ENCODE measurements at places on chromosomes 3 and 15. TPM values are rescaled to one million over a fixed set of nuclear protein-coding genes. Genes with fewer than 3 reads are reported as not detected.

The TMEM207 gene
- not detected for total RNA-seq

- DNase-seq, result no peak
Measured at GRCh38 chr15:57329582-57330367, 46.5 kb upstream of the CGNL1 start.

GRCh38 chr3:156445117-156446090 is 109.5 kb downstream of the SSR3 start:
- DNase-seq, result no peak

GRCh38 chr15:26179906-26180305 is 316.8 kb upstream of the ATP10A start:
- DNase-seq, result no peak

The NRROS gene
- total RNA-seq, result 1.7 TPM

The FETUB gene
- total RNA-seq, result 49.9 TPM

DNA sequence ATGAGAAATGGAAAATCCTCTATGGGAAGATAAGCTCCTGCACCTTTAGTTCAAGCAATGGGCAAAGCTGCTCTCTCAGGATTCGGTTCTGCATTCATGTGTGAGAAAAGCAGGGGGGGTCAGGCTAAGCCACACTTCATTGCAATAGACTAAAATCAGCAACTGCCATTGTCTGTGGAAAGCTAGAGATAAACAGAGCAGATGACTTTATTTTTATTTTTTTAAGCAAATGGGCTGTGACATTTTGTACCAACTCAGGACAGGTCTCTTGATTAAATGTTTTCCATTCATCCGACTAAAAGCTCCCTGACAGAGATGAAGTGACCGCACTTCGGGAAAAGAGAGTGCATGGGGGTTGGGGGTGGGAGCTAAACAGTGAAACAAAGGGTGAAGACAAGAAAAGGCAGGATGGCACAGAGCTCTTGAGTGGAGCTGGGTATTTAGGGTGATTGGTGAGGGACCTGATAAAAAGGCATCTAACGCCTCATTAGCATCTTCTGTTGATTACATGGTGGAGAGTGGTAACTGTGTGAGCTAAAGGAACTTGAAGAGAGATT is 987.4 kb downstream of the TUSC7 start:
- DNase-seq, result no peak

DNA sequence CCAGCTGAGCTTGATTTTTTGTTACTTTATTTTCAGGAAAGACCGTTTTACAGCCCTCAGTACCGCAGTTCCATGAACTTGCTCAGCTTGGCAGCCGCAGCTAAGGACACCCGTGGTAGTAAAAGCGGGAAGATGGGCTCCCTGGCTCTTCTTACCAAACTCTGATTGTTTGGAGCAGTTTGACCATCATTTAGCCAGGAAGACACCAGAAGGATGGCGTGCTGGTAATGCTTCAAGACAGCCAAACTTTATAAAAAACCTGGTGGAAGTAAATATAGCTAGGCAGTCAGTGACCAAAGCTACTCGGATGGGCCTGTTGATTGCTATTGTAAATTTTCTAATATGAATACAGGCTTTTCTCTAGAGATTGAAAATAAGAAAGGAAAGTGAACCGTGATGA is 28.9 kb downstream of the POLR2M start:
- no peak for DNase-seq

DNA sequence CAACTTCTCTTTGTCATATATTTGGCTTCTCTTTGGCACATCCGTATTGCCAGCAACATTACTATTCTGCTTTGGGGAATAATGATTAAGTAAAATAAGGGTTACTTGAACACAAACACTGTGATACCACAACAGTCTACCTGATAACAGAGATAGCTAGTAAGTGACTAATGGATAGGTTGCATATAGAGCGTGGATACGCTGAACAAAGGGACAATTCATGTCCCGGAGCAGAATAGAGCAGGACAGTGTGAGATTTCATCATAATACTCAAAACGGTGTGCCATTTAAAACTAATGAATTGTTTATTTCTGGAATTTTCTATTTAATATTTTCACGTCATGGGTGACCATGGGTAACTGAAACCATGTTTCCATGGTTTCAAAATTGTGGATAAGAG is 54.1 kb downstream of the SCN5A start:
- DNase-seq, result no peak

DNA sequence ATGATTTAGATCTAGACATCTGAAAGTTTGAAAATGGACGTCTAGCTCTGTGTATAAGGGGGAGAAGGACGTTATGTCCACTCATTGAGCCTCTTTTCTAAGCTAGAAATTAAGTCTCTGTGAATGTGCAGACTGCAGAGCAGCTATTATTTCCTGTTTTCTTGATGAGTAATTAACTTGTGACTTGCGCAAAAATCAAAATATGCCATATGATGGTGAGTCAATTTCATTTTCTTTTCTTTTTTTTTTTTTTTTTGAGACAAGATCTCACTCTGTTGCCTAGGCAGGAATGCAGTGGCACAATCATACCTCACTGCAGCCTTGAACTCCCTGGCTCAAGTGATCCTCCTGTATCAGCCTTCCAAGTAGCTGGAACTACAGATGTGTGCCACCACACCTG is 14.1 kb downstream of the LACTB start:
- DNase-seq, result no peak

The OR5K1 gene
- total RNA-seq, result not detected

GRCh38 chr3:182633186-182633585 is 160.1 kb upstream of the ATP11B start:
- no peak for DNase-seq

- DNase-seq, result no peak
Measured at GRCh38 chr3:111998636-111999483, at the start of gene TAGLN3. Gene TAGLN3, plus strand, starts transcription at chr3:111998922. Its CDS starts 501 bp downstream, at chr3:111999423.

Data from left lobe of liver (tissue), 2 donors.